ENCODE measurements at places on chromosomes 12 and 14.
A peak's percentile ranks its signal among the peaks of the same experiment; 100 is the strongest.

DNA sequence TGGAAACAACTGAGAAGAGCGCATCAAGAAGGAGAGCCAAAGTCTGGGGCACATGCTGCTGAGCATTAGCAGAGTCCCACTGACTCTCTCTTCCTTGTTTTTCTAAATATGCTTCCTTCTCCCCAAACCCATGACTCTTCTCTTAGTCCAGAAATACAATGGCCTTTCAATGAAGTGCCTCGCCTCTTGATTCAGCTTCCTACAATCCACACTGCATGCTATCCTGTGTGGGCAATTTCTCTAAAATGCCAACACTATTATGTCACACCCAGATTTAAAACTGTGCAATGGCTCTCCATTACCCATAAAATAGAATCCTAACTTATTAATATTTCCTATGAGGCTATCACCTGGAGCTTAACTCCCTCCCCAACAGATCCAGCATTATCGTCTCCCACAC lies 198.6 kb downstream of the RPAP3 start:
- DNase-seq = no peak

DNA sequence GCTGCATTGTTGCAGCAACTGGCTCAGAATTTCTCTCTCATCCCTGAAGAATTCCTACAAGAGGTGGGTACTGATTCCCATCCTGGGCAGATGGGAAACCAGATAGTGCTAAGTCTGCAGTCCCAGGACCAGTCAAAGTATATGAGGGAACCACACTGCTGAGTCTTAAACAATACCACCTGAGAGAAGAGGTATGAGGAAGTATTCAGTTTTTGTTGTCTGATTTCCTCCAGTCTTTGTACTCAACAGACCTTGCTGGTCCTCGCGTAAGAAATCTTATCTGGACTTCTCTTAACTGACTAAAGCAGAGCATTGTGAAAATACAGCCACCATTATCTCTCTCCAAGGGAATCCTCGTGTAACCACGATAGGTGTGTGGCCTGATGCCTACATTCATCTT lies 3.6 kb upstream of the EDDM3A start:
- no peak for DNase-seq

DNA sequence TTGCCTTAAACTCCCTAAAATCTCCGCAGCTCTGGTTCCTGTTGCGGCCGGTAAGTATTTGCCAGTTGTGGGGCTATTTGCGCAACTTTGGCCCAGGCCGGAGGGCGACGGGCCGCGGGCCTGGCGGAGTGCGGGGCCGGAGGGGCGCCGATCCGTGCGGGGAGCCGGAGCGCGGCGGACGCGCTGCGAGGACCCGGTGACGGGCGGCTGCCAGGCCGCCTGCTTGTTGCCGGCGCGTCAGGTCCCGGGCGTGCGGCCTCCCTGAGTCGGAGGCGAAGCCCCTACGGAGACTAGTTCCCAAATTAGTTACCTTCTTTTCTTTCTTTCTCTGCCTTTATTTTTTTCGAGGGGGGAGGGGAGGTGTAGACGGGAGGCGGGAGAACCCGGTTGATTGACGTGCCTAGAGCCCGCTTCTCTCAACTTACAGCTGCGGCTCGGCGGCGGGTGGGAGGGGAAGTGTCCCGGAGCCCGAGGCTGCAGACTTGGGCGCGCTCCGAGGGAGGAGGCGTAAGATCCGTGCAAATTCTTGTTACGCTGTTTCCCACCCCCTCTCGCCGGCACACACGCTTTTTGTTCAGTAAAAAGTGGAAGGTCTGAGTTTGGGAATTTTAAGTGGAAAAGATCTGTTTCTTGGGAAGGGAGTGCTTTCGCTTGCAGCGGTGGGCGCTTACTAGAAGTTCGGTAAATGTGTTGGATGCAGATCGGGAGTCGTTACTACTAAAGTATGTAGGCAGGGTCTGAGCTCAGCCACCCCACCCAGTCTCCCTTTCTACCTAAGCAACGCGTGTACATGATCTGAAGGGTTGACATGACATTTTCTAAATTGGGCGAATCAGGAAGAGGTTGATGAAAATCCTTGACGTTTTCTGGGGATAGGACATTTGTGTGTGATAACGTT lies 576 bp downstream of the ZBTB1 start:
- peak; percentile 64 for DNase-seq

DNA sequence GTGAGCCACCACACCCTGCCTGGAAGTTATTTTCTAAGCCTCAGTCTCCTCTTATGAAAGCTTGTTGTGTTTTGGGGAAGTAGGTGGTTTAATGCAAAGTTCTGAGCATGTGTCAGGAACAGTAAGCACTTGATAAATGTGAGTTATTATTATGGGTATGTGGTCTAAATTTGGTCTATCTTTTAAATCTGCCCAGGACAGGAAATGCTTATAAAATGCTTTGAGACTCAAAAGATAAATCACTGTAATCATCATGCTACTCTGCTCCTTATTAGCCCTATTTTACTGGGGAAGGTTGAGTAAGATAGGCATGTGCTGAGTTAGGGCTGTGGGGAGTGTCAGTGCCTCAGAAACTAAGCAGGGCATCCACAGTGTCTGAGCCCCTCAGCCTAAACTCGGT lies 13.1 kb upstream of the SRSF5 start:
- DNase-seq = no peak

GRCh38 chr12:54164387-54165145 lies 24.2 kb downstream of the SMUG1 start:
- DNase-seq = no peak

- no peak for DNase-seq
These were observed 91.7 kb downstream of the GALC start for GRCh38 chr14:87901236-87901635.

GRCh38 chr12:110280392-110280778 lies 662 bp upstream of the ATP2A2 start:
- DNase-seq = peak; percentile 58

DNA sequence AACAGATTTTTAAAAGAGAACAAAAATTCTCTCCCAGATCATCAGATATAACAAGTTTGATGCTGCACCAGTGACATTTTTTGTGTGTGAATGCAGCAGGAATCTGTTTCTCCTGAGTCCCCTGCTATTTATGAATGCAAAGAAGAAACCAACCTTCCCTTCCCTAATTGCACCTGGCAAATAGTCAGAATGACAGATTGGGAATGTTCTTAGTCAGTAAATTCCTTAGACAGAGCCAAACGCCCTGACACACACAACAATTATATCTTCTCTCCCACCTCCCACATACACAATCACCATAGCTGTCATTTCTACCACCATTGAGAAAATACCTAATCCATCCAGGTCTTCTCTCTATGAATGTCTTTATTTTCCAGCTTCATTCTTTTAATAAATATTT lies 174.4 kb downstream of the ALG10B start:
- DNase-seq = no peak

- DNase-seq = no peak
These were observed 43.7 kb downstream of the CCDC92 start for GRCh38 chr12:123928897-123929296.

DNA sequence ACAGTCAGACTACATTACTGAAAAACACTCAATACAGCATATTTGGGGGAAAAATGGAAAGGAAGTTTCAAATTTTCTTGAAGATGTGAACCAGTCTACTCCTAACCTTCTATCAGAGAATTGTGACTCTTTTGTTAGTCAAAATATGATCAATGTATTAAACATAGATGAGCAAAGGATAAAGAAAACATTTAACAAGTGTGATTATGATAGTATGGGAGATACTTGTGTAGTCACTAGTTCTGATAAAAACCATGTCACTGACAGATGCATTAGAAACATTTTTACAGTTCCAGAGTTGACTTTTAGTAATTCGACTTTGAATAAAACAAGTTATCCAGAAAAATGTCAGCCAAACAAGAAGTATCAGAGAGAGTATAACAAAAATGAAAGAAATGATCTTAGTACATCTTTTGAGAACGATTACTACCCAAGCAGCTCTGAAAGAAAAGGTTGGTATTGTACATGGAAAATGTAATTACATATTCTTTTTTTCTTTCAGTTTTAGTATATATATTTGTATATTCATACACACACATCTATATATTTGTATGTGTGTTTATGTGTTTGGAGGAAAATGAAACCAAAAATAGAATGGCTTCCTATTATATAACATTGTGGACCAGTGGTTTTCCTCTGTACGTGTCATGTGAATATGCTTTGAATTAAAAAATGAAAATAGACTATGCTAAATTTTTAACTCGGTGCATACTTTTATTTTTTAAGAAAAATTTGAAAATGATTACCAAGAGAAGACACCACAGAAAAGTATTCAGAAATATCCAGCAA lies 63.3 kb upstream of the ABCD2 start:
- DNase-seq = no peak

DNA sequence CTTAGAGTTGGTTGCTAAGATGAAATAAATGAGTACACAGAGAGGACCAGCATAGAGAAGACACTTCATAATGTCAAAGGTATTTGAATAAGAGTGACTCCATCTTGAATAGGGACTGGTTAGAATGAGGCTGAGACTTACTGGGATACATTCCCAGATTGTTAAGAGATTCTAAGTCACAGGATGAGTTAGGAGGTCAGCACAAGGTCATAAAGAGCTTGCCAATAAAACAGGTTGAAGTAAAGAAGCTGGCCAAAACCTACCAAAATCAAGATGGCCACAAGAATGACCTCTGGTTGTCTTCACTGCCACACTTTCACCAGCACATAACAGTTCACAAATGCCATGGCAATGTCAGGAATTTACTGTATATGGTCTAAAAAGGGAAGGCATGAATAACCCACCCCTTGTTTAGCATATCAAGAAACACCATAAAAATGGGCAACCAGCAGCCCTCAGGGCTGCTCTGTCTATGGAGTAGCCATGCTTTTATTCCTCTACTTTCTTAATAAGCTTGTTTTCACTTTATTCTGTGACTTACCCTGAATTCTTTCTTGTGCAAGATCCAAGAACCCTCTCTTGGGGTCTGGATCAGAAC lies 8.3 kb upstream of the SERPINA1 start:
- no peak for DNase-seq

DNA sequence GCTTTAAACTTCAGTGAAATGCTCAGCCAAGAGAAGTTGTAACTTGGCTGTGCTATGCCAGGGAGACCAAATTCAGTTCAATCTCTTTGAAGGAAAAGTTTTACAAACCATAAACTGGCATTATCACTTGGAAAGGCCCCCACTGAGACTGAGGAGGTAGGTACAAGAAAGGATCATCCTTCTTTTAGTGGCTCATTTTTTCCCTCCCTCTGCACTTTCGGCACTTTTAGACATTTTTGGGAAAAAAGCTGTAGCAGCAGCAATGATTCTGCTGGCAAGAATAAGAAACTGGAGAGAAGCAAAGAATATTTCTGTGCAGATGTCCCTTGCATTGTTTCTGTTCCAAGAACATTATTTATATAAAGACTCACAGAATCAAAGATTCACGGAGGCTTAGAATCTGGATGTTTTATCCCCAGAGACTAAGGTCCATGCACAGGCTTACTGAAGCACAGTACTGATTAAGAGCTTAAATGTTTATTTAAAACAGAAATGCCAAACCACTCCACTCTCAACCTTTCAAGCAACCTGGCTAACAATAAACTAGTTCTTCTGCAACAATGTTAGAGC lies 12.3 kb downstream of the ZC2HC1C start:
- no peak for DNase-seq

DNA sequence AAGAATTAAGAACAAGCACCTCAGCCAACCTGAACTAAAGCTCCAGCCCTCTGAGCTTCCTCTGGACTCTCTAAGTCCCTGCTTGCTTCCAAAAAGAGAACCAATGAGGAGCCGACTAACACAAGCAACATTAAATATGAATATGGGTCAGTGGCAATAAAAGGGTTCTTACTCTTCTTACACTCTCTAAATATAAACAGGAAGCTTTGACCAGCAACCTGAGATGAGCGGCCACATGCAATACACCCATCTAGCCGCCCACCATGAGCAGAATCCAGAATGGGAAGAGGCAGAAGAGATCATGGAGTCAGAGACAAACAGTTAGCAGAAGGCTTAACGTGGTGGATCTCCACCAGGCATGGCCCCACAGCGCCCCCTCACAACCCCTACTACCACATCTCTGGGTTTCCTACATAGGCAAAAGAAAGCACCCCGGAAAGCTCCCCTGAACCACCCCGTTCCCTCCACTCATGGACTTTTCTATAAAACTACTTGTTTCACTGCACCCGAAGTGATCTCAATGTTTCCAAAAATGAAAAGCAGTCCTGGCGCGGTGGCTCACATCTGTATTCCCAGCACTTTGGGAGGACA lies 59.4 kb downstream of the TTC7B start:
- DNase-seq = no peak

GRCh38 chr14:74281069-74281468 lies 21.7 kb downstream of the ABCD4 start:
- no peak for DNase-seq

DNA sequence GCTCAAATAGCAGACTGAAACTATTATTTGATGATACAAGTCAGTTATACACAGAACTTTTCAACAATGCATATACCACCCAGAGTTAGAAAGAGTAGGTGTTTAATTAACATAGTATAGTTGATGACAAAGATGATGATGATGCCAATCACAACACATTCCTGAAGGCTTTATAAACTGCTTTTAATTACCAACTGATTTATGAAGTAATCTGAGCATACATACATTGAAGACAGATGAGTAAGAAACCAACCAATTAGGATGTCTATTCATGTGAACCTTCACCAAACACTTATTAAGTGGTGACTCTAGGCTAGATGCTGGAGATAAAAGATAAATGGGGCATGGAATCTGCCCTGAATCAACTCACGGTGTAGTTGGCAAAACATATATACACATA lies 600.9 kb upstream of the FLRT2 start:
- no peak for DNase-seq

DNA sequence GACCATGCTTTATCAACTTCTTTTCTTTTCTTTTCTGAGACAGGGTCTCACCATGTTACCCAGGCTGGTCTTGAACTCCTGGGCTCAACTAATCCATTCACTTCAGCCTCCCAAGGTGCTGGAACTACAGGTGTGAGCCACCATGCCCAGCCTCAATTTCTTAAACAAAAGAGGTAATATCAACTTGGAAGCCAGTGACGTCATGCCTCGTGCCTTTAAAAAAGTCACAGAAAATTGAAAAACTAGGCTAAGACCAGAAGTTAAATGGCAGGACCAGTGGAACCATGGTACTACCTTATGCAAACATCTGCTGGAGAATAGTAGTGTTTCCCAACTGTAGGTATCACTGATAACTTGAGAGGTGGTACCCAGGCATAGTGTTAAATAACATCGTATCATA lies 103.3 kb downstream of the KSR2 start:
- DNase-seq = no peak

DNA sequence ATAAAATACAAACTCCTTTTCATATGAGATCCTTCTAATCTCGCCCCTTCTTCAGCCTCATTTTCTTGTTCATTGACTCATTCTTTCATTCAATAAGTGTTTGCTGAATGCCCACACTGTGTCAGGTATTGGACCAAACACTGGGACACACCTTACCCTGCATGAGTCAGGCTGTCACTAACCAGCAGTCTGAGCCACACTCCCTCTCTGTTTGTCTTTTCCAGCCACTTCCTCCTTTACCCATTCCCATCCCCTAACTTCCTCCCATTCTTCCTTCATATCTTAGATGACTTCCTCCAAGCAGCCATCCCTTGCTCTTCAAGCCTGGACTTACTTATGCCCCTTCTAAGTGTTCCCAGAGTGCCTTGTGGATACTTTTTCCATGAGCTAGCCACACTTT lies 27.0 kb upstream of the HIF1A start:
- no peak for DNase-seq

Measured in HuH-7 (cell line).